NCI-H1417 (cell line): ENCODE measurements at places on chromosomes 1 and 21.

- DNase-seq: no peak
Measured at GRCh38 chr1:230394134-230394533, 32.0 kb downstream of the PGBD5 start.

- peak; percentile 13 for DNase-seq
Measured at GRCh38 chr1:30087465-30087864, 635.9 kb downstream of the MATN1 start.

GRCh38 chr1:36520771-36521420 is 38.2 kb upstream of the CSF3R start:
- peak; percentile 36 for DNase-seq

GRCh38 chr1:243883551-243883950 is 33.5 kb upstream of the AKT3 start:
- no peak for DNase-seq

DNA sequence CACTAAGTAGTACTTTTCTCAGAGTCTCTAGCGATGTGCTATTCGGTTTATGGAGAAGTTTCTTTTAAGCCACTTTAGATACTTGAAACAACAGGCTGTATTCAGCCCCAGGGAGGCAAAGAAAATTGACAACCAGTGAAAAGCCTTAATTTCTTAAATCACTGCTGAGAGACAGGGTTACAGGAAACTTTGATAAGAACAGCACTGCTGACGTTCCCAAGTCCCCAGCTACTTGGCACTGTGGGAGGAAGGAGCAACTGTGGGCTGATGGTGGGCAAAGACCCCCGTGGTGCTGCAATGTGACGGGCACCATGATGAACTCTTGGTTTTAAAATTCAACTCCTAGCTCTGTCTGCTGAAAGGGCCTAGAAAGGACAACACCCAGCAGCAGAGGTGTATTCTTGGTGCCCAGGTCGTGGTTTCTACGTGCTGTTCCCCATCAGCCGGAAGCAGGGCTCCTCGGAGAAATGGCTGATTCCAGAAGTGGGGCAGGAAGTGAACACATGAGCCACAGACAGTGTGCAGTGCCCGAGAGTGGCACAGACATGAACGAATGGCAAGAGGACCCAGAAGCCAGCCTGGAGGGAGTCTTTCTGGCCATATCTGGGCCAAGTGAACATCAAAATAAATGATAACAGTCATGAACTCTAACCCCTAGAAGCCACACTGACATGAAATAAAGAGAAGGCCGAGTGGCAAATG is 5.3 kb downstream of the PTTG1IP start:
- DNase-seq: no peak

- no peak for DNase-seq
Measured at GRCh38 chr1:69172003-69173000, 395.4 kb upstream of the LRRC7 start.

GRCh38 chr1:27993241-27993640 is 33.5 kb downstream of the XKR8 start:
- DNase-seq: no peak

DNA sequence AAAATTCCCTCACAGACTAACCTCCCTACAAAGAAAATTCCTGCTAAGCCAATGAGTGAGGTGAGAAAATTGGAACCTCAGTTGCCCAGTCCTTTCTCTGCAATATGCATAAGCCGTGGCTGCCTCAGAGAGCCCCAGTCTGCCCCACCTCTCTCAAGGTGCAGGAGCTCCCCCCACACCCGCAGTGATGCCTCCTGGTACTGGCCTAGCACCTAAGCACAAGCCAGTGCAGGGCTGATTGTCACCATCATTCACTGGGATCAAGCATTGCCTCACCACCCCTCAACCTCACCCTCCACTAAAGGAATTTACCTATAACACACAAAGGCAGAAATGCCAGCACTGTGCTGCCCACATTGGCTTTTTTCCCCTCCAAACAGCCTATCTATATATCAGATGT is 56.9 kb downstream of the CD34 start:
- no peak for DNase-seq

DNA sequence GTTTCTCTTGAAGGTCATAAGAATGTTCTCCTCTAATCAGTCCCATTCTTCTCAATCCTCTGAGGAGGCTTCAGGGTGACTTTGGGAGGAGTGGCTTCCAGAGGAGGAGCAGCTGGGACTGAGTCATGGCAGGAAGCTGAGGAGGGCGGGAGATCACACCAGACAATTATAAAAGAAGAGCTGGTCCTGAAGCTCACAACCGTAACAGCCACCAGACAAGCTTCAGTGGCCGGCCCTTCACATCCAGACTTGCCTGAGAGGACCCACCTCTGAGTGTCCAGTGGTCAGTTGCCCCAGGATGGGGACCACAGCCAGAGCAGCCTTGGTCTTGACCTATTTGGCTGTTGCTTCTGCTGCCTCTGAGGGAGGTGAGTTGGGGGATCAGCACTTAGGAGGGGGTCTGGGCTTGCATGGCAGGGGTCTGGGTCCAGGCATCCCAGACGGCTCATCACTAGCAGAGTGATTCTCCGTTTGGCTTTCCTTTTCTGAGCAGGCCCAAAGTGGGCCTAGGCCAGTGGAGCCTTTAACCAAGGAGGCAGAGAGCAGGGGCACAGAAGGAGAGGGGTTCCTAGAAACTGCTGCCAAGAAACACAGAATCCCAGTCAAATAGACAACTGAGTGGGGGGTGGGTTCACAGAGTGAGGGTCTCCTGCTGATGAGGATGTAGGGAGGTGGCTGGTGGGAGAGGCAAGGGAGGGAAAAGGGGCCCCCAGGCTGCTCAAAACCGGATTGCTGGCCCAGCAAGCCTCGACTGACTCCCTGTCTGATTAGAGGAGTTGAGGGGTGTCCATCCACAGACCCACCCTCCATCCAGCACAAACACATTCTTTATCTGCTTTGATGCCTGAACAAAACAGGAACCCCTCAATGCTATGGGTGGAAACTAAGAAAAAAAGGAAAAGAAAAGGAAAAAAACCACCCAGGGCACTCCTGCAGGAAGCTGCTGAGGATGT is at the start of gene ECM1:
ECM1 (plus strand) TSS at position 198 of the 953 bp plus-strand sequence; CDS start at position 299, 101 bp downstream.
- no peak for DNase-seq

DNA sequence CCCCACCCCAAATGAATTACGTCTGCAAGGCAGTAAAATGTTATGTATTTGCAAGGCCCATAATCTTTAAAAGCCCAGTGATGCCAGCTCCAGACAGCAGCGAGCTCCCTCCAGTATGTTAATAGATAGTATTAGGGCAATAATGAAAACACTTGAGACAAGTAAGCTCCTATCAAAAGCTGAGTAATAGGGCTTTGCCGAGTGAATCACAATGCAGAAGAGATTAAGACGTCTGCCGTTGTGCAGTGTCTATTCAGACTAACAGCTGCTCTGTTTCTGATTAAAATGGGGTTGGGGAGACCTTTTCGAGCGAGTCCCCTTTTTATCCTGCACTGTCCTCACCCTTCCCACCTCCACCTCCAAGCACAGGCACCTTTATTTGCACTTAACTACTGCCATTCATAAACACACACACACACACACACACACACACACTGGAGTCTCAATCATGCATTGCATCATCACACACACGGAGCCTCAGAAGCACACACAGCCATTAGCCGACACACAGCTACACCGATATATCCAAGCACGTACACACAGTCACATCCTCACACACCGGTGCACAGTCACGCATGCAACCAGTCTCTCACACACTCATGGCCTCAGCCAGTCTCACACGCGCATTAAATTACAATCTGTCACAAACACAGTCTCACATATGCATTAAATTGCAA is 46.0 kb upstream of the FOXO6 start:
- peak; percentile 21 for DNase-seq

GRCh38 chr1:9904596-9904995 is 5.5 kb downstream of the CTNNBIP1 start:
- DNase-seq: no peak

GRCh38 chr1:211912038-211912437 is 81.5 kb upstream of the LPGAT1 start:
- DNase-seq: no peak

- no peak for DNase-seq
Measured at GRCh38 chr1:54165146-54165545, 12.3 kb upstream of the CDCP2 start.

DNA sequence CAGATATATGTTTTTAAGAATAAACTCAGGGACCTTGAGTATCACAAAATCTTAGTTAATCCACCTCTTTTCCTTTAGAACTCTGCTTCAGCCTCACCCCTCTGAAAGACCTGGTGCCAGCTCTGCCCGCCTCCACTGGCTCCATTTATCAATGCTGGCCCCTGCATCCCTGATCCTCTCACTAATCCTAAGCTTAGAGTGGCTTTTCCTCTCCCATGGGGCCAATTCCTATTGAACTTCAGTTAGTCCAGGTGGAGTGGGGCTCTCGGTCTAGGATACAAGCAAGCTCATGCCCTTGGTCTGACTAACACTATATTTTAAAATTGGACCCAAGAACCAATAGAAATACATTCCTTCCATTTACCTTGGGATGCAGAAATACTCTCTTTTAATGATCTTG is 87.0 kb downstream of the RGS7 start:
- no peak for DNase-seq

GRCh38 chr21:45003331-45004058 is 63.7 kb downstream of the SLX9 start:
- DNase-seq: no peak

DNA sequence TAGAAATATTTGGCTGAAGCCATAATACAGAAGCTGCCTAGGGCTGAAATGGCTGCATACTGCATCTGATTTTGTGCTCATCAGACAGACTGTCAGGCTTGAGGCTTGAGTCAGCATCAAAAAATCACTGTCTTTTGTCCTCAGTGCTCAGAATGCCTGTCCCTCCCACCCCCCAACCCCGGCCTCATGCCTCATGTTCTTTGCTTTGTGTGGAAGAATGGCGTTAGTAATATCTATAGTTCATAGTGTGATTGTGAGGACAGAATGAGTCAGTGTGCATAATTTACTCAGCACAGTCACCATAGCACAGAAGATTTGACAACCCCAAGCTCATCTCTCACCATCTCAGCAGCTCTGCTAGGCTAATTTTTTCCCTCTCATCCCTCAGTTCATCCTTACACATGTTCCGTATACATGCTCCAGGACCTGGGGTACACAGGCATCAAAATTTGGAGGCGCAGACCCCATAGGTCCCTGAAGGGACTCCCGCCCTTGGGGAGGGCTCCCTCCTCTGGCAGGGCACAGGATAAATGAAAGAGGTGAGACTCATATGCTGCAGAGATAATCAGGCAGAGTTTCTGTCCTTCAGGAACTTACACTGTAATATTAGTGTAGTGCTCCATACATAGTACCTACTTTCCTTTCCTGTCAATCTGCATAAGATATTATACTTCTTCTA is 159.1 kb upstream of the C8B start:
- DNase-seq: no peak

DNA sequence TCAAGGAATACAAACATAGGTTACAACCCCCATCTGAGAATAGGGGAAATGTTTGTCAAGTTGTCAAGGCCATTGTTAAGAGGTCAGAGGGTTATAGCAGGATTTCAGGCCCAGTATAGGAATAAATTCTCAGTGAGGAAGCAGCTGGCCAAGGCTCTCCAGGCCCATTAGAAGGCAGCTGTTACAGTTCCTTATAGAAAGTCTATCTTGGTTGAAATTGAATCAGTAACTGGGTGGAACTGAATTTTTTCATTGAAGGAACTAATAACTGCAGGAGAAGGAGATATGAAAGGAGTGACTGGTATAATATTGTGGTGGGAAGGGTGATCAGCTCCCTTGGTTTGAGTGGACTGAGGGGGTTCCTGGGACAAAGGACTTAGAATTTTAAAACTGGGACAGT is 134.1 kb downstream of the CYYR1 start:
- DNase-seq: no peak
